HFFc6 (cell line): ENCODE measurements at places on chromosomes 3 and 15.

- peaks cover 18% of the 10 kb centered on the region for H3K36me3 ChIP-seq
- no peak for DNase-seq
- H3K4me1 ChIP-seq: peaks cover 51% of the 10 kb centered on the region
- no peak overlapping the region for H3K27ac ChIP-seq
- peaks cover 2% of the 10 kb centered on the region; the same call in 1 of the 2 replicates for H3K27me3 ChIP-seq
- no peak overlapping the region for H3K4me3 ChIP-seq
Observed at GRCh38 chr15:41915255-41915994, 21.6 kb upstream of the SPTBN5 start.

DNA sequence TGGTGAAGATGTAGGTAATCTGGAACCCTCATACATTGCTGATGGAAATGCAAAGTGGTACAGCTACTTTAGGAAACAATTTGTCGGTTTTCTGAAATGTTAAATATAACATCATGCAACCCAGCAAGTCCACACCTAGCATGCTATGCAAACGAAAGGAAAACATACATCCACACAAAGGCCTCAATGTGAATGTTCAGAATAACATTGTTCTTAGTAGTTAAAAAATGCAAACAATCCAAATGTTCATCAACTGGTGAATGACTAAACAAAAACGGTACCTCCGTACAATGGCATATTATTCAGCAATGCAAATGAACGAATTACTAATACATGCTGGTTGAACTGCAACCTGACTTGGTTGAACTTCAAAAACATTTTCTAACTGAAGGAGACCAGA is 423.3 kb upstream of the THRB start:
- no peaks in the 10 kb centered on the region for H3K27me3 ChIP-seq
- DNase-seq: no peak
- H3K4me1 ChIP-seq: no peaks in the 10 kb centered on the region
- H3K36me3 ChIP-seq: no peaks in the 10 kb centered on the region
- H3K27ac ChIP-seq: no peak overlapping the region

DNA sequence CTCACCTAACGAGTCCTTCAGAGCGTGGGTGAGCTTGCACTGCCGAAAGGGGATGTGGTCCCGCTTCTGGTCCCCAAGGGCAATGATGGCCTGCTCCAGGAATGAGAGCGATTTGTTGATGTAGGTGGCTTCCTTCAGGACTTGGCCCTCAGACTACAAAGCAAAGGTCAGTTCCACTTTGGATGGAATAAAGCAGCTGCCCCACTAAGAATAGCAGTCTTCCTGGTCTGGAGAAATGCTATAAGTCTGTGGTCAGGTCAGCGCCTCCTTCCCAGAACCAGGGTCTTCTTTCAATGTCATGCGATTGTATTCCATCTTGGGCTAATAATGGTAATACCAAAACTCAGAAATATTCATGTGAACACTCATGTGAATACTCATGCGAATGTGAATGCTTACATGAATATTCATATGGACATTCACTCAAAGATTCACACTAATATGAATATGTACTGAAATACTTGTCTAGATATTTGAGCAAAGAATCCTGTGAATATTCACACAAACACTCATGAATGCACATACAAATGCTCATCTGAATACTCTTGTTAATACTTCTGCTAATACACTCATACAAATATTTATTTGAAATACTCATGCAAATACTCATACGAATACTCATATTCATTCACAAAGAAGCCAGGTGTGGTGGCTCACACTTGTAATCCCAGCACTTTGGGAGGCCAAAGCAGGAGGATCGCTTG is 16.7 kb downstream of the KIF9 start:
- no peak overlapping the region for H3K4me3 ChIP-seq
- H3K27ac ChIP-seq: no peak overlapping the region
- peaks cover 26% of the 10 kb centered on the region for H3K4me1 ChIP-seq
- DNase-seq: no peak
- peaks cover 10% of the 10 kb centered on the region for H3K27me3 ChIP-seq

DNA sequence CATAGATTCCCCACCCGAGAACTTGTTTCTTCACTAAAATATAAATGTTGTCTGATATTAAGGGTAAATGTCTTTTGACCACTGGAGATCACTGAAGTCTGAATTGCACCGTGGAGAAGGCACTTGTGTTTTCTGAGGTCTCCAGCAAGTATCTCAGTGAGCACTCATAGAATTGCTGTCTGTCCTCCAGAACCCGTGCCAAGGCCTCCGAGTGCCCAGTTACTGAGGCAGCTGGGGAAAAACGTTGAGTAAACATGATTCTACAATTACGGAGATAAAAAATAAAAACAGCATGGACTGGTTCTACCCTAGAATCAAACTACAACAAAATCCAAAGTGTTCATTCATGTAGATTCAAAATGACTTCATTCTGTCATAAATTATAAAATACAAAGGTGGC is 60.0 kb downstream of the MLH1 start:
- peak overlapping the region; percentile 76; the same call in 1 of the 2 replicates for H3K27ac ChIP-seq
- no peak for DNase-seq
- peaks cover 13% of the 10 kb centered on the region for H3K27me3 ChIP-seq
- H3K36me3 ChIP-seq: peaks cover 49% of the 10 kb centered on the region
- no peak overlapping the region; the same call in 1 of the 2 replicates for H3K4me3 ChIP-seq
- peaks cover 49% of the 10 kb centered on the region for H3K4me1 ChIP-seq

DNA sequence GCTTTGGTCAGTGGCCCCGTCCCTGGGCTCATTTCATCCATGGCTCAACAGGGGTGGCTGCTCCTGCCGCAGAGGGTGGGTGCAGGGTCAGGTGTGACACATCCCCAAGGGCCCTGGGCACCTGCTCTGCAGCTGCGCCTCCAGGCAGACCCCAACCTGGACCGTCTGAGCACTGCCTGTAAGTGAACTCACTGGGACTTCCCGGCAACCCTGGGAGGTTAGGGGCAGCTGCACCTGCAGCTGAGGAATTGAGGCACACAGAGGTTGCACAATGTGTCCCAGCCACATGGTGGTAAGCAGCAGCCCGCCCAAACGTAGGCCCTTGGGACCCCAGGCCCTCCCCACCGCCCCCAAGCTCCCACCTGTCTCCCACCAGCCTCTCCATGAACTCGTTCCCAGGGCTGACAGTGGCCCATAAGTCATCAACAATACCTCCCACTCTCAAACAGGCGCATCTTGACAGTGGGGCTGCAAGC is 55.1 kb downstream of the PLXNA1 start:
- peaks cover 13% of the 10 kb centered on the region for H3K27me3 ChIP-seq
- no peak overlapping the region for H3K4me3 ChIP-seq
- H3K27ac ChIP-seq: no peak overlapping the region
- no peaks in the 10 kb centered on the region for H3K36me3 ChIP-seq

DNA sequence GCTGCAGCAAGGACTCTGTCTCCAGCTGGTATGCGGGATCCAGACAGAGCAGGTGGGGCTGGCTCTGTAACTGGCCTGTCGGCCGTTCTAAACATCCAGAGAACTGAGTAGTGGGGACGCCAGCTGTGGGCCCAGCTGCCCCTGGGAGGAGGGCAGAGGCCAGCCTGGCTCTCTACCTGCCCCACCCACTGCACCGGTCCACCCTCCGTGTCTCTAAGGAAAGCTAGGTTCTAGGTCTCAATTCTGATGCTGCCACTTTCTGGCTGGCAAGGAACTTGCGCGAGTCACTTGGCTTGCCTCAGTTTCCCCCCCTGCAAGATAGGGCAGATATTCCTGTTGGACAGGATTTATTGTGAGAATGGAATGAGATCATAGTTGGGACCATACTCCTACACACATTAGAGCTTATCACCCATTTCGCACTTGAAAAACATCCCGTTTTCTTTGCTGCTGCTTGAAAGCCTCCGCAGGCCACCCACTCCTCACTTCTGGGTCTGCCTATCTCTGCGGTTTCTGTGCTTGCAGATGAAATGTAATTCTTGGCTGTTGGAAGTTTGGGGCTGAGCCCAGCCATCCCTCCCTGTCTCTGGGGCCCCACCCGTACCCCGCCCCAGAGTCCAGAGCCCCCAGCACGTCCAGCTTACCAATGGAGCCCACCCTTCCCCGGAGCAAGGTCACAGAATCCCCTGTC is 65.8 kb downstream of the IQSEC1 start:
- H3K36me3 ChIP-seq: no peaks in the 10 kb centered on the region
- peaks cover 4% of the 10 kb centered on the region for H3K4me1 ChIP-seq
- H3K27ac ChIP-seq: no peak overlapping the region
- DNase-seq: no peak
- peaks cover 50% of the 10 kb centered on the region for H3K27me3 ChIP-seq
